ENCODE measurements at places on chromosomes 12 and 14. TPM values are rescaled to one million over a fixed set of nuclear protein-coding genes. Genes with fewer than 3 reads are reported as not detected.

Gene GDF3
- total RNA-seq, result not detected

Gene ACSM4
- total RNA-seq, result not detected

Gene KLHL33
- total RNA-seq, result not detected

Gene FAM222A
- total RNA-seq, result 0.72 TPM

Gene OR6C75
- total RNA-seq, result not detected

Gene NPAS3
- total RNA-seq, result not detected

Gene NRXN3
- 0.27 TPM for total RNA-seq

Gene SMIM41
- not detected for total RNA-seq

Gene FOXG1
- not detected for total RNA-seq

Gene RNASE3
- not detected for total RNA-seq

Gene TCTN1
- 13.5 TPM for total RNA-seq

Gene IFNG-AS1
- total RNA-seq, result not detected

Gene PMCH
- not detected for total RNA-seq

Gene HRK
- not detected for total RNA-seq

Gene FBXO33
- total RNA-seq, result 14.2 TPM

Gene TAS2R30
- total RNA-seq, result 0.08 TPM

Gene SLC5A8
- total RNA-seq, result 0.08 TPM

Gene EML1
- 2.2 TPM for total RNA-seq

Gene GPR132
- total RNA-seq, result not detected

Gene MBIP
- 7.8 TPM for total RNA-seq

Gene MYF5
- not detected for total RNA-seq

Gene AVPR1A
- not detected for total RNA-seq

Gene NGB
- total RNA-seq, result not detected

Gene KRT86
- total RNA-seq, result 0.08 TPM

Gene CCDC184
- not detected for total RNA-seq

Gene TAS2R42
- total RNA-seq, result not detected

Gene SLC6A15
- total RNA-seq, result 37.3 TPM

Gene KRT85
- total RNA-seq, result not detected

Gene SERPINA12
- total RNA-seq, result not detected

Gene CLEC1B
- total RNA-seq, result not detected

Gene SERPINA1
- 18.9 TPM for total RNA-seq

Gene TMEM132D
- not detected for total RNA-seq

Gene GPR162
- total RNA-seq, result not detected
